ENCODE measurements at places on chromosomes 4 and X. TPM values are rescaled to one million over a fixed set of nuclear protein-coding genes. Genes with fewer than 3 reads are reported as not detected.

GRCh38 chr4:182955411-182955810 is 38.2 kb upstream of the DCTD start:
- H3K4me3 ChIP-seq = no peak overlapping the region
- peaks cover 20% of the 10 kb centered on the region for H3K4me1 ChIP-seq
- peaks cover 12% of the 10 kb centered on the region for H3K36me3 ChIP-seq
- DNase-seq = peak; percentile 73
- H3K27ac ChIP-seq = peak overlapping the region; percentile 44
- H3K27me3 ChIP-seq = no peaks in the 10 kb centered on the region

DNA sequence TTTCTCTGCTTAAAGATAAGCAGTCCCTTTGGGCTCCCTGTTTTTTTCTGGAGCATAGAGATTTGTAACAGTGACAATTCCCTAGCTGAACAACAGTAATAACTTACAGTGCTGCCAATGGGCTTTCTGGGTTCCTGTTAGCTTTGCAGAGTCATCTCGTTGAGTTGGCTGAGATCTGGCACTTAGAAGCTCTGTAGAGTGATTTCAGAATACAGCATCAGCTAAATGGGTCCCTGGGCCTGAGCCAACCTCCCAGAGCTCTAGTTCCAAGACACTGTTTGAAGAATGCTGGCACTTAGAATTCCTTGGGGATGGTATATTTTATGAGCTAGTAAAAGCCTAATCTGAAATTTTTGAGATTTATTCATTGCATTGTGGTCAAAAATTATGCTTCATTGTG is 43.5 kb upstream of the SERTM2 start:
- H3K36me3 ChIP-seq = no peaks in the 10 kb centered on the region
- H3K27me3 ChIP-seq = no peaks in the 10 kb centered on the region

DNA sequence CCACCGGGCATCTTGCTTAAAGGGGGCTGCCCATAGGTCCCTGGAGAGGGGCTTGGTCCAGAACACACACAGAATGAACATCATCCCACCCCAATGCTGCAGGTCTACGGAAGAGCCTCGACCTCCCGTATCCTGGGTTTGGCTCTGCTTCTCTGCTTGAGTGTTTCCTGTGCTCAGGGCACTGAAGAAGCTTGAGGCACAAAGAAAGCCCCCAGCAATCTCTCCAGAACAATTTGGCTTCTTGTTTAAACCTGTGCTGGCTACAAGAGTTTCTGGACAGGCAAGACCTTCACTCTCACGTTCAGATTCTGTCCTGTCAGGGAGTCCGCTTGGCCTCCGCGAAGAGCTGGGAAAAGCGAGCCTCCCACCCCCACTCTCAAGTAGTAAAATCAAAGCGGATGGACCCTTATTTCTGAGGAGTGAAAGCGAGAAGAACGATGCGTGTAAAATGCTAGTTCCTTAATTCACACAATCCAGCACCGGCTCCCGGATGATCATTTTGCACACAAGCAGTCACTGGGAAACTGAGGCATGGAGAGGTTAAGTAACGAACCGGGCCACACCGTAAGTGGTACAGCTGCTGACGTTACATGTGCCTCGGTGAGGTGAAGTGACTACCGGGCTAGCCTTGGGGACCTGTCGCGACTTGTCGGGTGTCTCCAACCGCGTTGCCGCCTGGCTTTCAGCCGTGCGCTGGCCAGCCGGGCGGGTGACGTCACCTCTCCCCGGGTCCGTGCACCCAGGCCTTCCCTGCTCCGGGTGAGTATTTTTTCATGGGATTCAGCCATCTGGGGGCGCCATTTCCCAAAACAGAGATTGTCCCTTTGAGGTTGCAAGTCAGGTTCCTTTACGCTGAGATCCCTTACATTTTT is 3.1 kb upstream of the SFRP2 start:
- H3K27ac ChIP-seq = no peak overlapping the region
- no peaks in the 10 kb centered on the region for H3K4me1 ChIP-seq
- no peaks in the 10 kb centered on the region for H3K36me3 ChIP-seq
- DNase-seq = no peak

- H3K27ac ChIP-seq = peak overlapping the region; percentile 59
- H3K4me3 ChIP-seq = 0 out of 2 replicates have a peak overlapping the region, but pooled peaks have one; percentile 13
- peaks cover 43% of the 10 kb centered on the region for H3K4me1 ChIP-seq
- DNase-seq = no peak
- H3K27me3 ChIP-seq = no peaks in the 10 kb centered on the region
- H3K36me3 ChIP-seq = peaks cover 16% of the 10 kb centered on the region
Measured at GRCh38 chrX:10467793-10468192, 152.6 kb downstream of the MID1 start.

- no peaks in the 10 kb centered on the region for H3K4me1 ChIP-seq
- peaks cover 14% of the 10 kb centered on the region for H3K27me3 ChIP-seq
- no peak overlapping the region for H3K27ac ChIP-seq
- peak overlapping the region; percentile 75 for H3K4me3 ChIP-seq
- no peaks in the 10 kb centered on the region for H3K36me3 ChIP-seq
- DNase-seq = no peak
Measured at GRCh38 chrX:137428221-137428661, 137.7 kb upstream of the ZIC3 start.

- peak overlapping the region; percentile 19 for H3K27ac ChIP-seq
- DNase-seq = no peak
Measured at GRCh38 chr4:139975830-139976272, 178.1 kb downstream of the MAML3 start.

DNA sequence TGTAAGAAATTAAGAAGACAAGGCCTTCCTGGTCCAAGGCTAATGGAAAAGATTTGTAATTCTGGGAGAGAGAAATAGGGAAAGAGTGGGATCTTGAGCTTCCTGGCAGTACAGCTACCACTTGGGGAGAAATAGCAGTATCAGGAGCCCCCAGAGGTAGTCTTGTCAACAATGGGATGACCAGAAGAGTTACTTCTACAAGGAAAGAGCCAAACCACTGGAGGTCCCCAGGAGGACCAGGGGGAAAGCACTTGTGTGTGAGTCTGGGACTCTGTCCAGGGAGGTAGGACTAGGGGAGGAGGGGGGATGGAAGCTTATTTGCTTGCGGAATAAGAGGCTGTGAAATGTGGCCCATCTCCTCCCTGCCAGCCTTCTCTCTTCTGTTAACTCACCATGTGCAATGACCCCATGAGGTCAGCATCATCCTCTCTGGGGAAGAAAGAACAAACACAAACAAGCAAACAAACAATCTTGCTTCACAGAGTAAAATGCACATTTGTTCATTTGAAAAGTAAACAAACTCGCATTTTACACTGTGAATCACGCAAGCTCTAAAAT is 160.1 kb downstream of the STK32B start:
- no peak for DNase-seq
- no peaks in the 10 kb centered on the region for H3K4me1 ChIP-seq

- H3K4me1 ChIP-seq = peaks cover 29% of the 10 kb centered on the region
- peak; percentile 72 for DNase-seq
- peak overlapping the region; percentile 22 for H3K27ac ChIP-seq
- no peak overlapping the region for H3K4me3 ChIP-seq
- H3K36me3 ChIP-seq = no peaks in the 10 kb centered on the region
- H3K27me3 ChIP-seq = peaks cover 7% of the 10 kb centered on the region
Measured at GRCh38 chrX:74458736-74459135, 37.4 kb downstream of the SLC16A2 start.

GAGE12J gene
- total RNA-seq = not detected

GRCh38 chr4:38939165-38939564 is 71.6 kb downstream of the FAM114A1 start:
- H3K36me3 ChIP-seq = peaks cover 60% of the 10 kb centered on the region
- no peak overlapping the region for H3K27ac ChIP-seq
- no peak for DNase-seq
- no peak overlapping the region for H3K4me3 ChIP-seq

DNA sequence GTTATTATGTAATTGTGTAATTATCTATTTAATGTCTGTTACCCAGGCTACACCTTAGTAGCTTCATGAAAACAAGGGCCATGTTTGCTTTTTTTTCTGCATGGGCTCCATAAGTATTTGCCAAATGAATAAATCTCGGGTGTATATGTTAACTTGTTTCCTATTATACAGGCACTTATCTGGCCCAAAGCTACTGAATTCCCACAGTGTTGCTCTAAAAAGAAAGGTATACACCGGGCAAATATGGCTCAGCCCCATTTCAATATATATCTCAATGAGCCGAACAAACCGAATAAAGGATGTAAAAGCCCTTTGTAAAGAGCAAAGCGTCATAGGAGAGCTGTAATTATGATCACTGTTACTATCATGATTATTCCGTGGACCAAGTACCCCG is 767 bp downstream of the PAQR3 start:
- peak overlapping the region; percentile 96 for H3K4me3 ChIP-seq
- peak overlapping the region; percentile 94 for H3K27ac ChIP-seq
- H3K36me3 ChIP-seq = peaks cover 3% of the 10 kb centered on the region

DNA sequence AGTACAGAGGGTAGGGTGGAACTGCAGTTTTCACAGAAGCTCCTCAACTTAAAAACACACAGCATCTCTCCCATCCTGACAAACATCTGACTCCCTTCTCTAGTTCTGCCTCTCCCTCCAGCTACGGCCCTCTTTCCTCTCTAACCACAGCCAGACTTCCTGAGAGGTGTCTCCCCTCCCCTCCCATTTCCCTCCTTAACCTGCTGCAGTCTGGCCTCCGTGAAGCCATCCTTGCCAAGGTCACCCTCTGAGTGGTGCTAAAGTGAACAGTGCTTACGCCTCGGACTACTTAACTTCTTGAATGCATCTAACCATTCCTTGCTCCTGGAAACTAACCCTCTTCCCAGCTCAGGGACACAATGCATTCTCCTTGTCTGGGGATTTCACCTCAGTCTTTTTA is 53.3 kb downstream of the RTL5 start:
- no peaks in the 10 kb centered on the region for H3K4me1 ChIP-seq
- H3K36me3 ChIP-seq = no peaks in the 10 kb centered on the region
- no peak overlapping the region for H3K4me3 ChIP-seq
- H3K27ac ChIP-seq = no peak overlapping the region
- DNase-seq = no peak

- H3K27me3 ChIP-seq = peaks cover 7% of the 10 kb centered on the region
- H3K4me3 ChIP-seq = no peak overlapping the region
- H3K4me1 ChIP-seq = no peaks in the 10 kb centered on the region
- DNase-seq = no peak
- H3K36me3 ChIP-seq = no peaks in the 10 kb centered on the region
- no peak overlapping the region for H3K27ac ChIP-seq
Measured at GRCh38 chr4:8722556-8722955, 130.0 kb downstream of the CPZ start.

- peaks cover 25% of the 10 kb centered on the region for H3K36me3 ChIP-seq
- H3K27ac ChIP-seq = peak overlapping the region; percentile 97
- peak; percentile 41 for DNase-seq
Measured at GRCh38 chrX:40644821-40645358, 2.5 kb downstream of the CXorf38 start.

GRCh38 chr4:150231107-150231770 is 153.0 kb downstream of the DCLK2 start:
- peaks cover 91% of the 10 kb centered on the region for H3K36me3 ChIP-seq
- H3K27ac ChIP-seq = peak overlapping the region; percentile 93
- H3K27me3 ChIP-seq = peaks cover 45% of the 10 kb centered on the region
- H3K4me3 ChIP-seq = peak overlapping the region; percentile 16
- peaks cover 96% of the 10 kb centered on the region for H3K4me1 ChIP-seq
- DNase-seq = no peak

- H3K27ac ChIP-seq = no peak overlapping the region
- H3K36me3 ChIP-seq = no peaks in the 10 kb centered on the region
- H3K4me3 ChIP-seq = no peak overlapping the region
- peaks cover 25% of the 10 kb centered on the region for H3K27me3 ChIP-seq
- peak; percentile 36 for DNase-seq
Measured at GRCh38 chr4:184983672-184984356, 34.5 kb upstream of the HELT start.
